ENCODE measurements at places on chromosomes 12 and 14.

- no peak for DNase-seq
Measured at GRCh38 chr12:49086116-49086515, 8.5 kb downstream of the DHH start.

DNA sequence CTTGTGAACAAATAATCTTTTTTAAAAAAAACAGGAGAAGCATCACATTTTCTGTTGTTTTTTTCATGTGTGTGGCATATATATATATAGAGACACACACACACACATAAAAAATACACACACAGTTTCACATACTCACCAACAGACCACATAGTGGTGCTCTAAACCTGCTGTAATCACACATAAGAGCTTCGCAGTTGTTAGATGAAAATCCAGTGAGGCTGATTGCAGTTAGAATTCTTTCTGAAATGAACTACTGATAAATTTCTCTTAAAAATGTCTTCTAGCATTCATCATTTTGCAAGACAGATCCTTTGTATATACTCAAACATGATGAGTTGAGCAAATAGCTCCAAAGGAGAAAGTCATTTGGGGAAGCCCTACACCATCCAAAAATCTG lies 434.3 kb upstream of the STXBP6 start:
- no peak for DNase-seq

DNA sequence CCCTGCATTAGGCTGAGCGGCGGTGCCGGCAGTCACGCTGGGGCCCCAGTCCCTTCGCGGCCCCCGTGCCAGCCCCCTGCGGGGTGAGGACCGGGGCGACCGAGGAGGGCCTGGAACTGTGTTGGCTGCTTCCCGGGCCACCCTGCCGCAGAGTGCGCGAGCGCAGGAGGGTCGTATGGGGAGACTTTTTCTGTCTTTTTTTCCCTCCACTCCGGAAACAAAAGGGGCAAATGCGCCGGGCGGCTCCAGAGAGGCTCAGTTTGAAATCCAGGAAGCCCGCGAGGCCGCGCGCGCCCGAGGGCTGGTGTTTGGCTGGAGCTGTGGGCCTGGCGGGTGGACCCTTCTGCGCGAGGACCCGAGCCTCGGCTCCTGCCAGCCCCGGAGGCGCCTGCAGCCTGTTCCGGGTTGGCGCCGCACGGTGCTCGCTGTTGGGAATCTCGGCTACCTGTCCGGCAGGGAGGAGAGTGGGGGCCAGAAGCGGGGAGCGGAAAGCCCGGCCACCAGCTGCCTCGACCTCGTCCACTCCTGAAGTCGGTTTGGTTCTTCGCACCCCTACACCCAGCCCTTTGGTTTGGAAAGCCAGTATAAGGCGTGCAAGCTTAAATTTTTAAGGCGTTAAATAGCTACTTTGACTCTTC lies 638 bp downstream of the PLEKHG3 start:
- no peak for DNase-seq

- DNase-seq: no peak
Measured at GRCh38 chr14:73763396-73763795, 49.2 kb upstream of the PNMA1 start.

- DNase-seq: no peak
Measured at GRCh38 chr14:76138119-76138757, 13.5 kb upstream of the GPATCH2L start.

DNA sequence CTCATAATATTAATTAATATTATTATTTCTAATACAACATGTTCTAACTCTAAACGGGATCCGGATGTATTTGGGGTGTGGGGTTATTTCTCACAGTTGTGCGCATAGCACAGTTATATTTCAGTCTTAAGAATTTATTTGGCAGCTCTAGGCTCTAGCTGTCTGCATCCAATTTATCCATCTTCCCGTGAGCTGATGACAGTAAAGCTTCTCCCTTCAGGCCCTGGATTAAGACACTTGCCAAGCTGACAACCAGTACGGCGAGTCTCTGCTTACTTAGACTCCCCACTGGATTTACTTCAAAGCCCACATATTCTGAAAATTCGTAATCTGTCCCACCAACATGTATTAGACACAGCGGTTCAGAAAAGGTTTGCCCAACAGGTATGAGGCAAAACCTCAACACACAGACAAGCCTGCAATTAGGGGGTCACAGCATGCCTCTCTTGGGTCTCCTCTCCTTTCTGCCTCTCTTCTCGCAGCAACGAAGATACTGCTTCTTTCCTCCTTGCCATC lies 232.9 kb upstream of the TMTC1 start:
- no peak for DNase-seq

DNA sequence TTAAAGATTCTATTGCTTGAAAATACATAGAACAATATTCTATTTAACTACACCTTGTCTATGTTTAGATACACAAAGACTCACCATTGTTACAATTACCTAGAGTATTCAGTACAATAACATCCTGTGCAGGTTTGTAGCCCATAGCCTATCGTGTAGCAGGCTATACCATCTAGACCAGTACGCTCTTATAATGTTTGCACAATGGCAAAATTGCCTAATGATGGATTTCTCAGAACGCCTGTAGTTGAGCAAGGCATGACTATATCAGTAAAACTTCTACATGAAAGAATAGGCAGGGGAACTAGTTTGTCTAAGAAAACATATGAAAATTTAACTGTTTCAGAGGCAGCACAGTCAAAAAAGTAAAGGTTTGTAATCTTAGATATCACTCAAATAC lies 375.9 kb downstream of the DAD1 start:
- no peak for DNase-seq

GRCh38 chr12:238116-238515 lies 24.2 kb upstream of the SLC6A12 start:
- no peak for DNase-seq

- no peak for DNase-seq
Measured at GRCh38 chr12:114404926-114405518, 922 bp downstream of the TBX5 start.

DNA sequence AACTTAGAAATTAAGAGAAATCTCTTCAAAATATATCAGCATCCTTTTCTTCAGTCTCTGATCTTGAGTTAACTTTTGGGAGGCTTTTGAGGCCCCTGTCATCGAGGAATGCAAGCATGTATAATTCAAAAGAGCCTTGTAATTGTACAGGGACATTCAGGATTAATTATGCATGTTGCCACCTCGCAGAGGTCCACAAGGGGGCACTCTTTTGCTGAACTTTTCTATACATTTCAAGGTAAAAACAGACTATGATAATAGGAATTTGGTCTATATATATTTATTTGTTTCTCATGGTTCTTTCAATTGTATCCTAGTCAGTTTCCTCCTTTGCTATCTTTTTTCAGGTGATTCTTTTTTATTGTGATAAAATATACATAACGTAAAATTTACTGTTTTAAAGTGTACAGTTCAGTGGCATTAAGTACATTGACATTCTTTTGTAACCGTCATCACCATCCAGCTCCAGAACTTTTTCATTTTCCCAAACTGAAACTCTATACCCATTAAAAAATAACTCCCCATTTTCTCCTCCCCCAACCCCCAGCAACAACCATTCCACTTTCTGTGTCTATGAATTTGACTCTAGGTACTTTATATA lies 47.0 kb upstream of the SLC2A13 start:
- no peak for DNase-seq

DNA sequence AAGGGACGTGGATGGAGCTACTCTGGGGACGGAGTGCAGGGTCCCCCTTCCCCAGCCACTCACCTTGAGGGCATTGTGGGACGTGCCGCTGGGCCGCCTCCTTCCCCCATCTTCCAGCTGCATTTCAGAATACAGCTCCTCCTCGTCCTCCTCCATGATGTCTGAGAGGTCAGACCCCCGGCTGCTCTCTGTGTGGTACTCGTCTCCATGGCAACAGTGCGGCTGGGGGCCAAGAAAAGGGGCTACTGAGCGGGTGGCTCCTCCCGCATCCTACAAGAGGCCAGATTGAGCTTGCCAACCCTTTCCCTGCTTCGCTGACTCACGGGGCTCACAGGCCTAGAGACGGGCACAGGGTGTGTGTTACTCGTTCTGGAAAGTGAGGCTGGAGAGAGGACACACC lies 90.4 kb downstream of the PIWIL1 start:
- no peak for DNase-seq

All from NCI-H1048 (cell line).